ENCODE measurements at places on chromosomes 3 and 15. TPM values are rescaled to one million over a fixed set of nuclear protein-coding genes. Genes with fewer than 3 reads are reported as not detected.

RGMA gene
- total RNA-seq, result 85.1 TPM

VGLL3 gene
- total RNA-seq, result 1.8 TPM

DNA sequence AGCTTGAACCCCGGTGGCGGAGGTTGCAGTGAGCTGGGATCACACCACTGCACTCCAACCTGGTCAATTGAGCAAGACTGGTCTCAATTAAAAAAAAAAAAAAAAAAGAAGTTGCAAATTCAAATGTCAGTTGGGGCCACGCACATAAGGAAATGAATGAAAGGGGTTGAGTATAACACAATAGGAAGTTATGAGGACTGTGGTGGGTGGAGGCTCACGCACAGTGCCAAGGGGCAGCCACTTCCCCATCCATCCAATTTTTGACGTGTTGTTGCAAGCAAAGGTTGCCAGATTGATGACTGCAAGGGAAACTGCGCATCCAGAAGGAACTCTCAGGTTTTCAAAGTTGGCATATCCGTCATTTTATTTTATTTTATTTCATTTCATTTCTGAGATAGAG is 532.2 kb downstream of the NTRK3 start:
- no peak overlapping the region for H3K27ac ChIP-seq
- no peak overlapping the region for H3K4me3 ChIP-seq
- no peaks in the 10 kb centered on the region for H3K27me3 ChIP-seq
- H3K4me1 ChIP-seq, result peaks cover 11% of the 10 kb centered on the region
- no peak for DNase-seq
- H3K36me3 ChIP-seq, result no peaks in the 10 kb centered on the region

DNA sequence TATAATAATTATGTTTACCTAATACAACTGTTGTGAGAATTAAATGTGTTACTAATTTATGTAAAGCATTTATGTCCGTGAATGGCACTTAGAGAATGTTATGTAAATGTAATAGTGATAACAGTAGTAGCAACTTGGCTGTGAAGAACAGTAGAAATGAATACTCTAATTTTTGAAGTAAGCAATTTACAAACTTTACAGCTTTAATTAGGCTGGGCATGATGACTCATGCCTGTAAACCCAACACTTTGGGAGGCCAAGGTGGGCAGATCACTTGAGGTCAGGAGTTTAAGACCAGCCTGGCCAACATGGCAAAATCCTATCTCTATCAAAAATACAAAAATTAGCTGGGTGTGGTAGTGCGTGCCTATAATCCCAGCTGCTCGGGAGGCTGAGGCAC is 33.9 kb upstream of the IREB2 start:
- no peaks in the 10 kb centered on the region for H3K36me3 ChIP-seq
- H3K27me3 ChIP-seq, result no peaks in the 10 kb centered on the region
- no peak overlapping the region for H3K27ac ChIP-seq
- peaks cover 4% of the 10 kb centered on the region for H3K4me1 ChIP-seq
- DNase-seq, result no peak

DNA sequence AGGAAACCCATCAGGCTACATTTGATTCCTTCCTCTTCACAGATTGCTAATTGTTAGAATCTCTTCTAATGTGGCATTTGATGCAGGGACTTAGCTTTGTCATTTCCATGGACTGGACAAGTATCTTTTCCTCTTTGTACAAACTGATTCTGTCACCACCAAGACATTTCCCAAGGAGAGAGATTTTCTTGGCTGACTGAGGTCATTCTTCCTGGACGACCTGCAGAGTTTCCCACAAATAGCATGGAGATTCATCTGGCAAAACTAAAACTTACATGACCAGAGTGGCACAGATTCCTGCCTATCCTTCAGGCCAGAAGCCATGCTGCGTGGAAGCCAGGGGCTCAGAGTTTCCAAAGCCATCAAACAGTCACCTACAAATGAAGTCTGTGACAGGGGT is 269.2 kb upstream of the LRTM1 start:
- H3K27ac ChIP-seq, result no peak overlapping the region
- H3K4me1 ChIP-seq, result no peaks in the 10 kb centered on the region
- H3K27me3 ChIP-seq, result no peaks in the 10 kb centered on the region
- no peak overlapping the region for H3K4me3 ChIP-seq

- no peaks in the 10 kb centered on the region for H3K27me3 ChIP-seq
- H3K4me3 ChIP-seq, result no peak overlapping the region
- DNase-seq, result no peak
- no peak overlapping the region for H3K27ac ChIP-seq
- H3K36me3 ChIP-seq, result no peaks in the 10 kb centered on the region
These were observed 254.5 kb upstream of the RARB start for GRCh38 chr3:25173606-25174005.

DNA sequence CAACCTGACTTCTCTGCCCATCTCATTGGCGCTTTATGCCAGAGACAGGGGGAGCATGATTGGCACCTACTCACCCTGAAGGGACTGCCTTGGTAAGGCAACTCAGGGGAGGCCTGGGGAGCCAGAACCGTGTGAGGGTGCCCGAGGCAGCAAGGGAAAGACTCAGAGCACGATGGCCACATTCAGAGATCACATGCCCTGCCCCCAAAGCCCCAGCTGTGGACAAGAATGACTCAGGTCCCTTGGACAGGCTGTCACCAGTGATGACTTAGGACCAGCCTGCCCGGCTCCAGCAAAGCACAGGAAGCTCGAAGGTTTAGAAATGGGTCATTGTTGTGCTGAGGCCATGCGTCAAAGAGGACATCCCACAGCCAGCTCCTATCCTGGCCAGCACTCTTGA is 49.1 kb upstream of the LIMD1 start:
- H3K4me1 ChIP-seq, result no peaks in the 10 kb centered on the region
- H3K27ac ChIP-seq, result no peak overlapping the region
- no peaks in the 10 kb centered on the region for H3K27me3 ChIP-seq
- no peak overlapping the region for H3K4me3 ChIP-seq
- DNase-seq, result no peak

DNA sequence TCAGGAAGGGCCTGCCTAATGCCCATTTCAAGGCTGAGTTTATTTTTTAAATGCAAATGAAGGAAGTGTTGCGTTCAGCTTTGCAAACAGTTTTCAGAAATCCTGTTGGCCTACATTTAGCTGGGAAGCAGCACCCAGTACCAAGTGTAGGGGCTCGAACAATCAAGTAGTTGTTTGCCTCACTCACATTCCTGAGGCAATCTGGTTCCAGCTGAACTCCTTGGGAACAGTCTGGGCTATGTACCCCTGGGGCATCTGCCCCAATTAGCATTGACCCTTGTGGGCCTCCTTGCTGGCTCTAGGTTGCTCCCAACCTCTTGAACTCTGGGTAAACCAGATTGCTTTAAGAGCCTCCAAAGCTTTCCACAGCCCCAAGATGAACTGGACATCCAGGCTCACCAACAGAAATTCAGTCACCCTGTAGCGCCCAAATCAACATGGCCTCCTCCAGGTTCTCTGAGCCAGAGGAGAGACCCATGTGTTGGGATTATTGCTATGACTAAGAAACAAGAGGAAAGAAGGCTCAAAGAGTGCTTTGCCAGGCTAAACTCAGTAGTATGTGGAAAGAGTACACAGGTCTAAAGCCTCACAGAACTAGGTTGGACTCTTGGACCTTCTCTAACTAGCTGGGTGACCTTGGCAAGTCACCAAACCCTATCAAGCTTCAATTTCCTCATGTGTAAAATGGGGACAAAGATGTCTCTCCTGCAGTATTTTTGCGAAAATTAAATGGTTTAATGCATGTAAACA is 532.7 kb downstream of the SOX2 start:
- H3K27me3 ChIP-seq, result no peaks in the 10 kb centered on the region
- no peak for DNase-seq
- H3K4me3 ChIP-seq, result no peak overlapping the region
- no peaks in the 10 kb centered on the region for H3K36me3 ChIP-seq
- H3K27ac ChIP-seq, result no peak overlapping the region
- peaks cover 44% of the 10 kb centered on the region for H3K4me1 ChIP-seq

ANKRD63 gene
- total RNA-seq, result not detected

- no peak overlapping the region for H3K4me3 ChIP-seq
- no peak overlapping the region for H3K27ac ChIP-seq
- peaks cover 5% of the 10 kb centered on the region for H3K4me1 ChIP-seq
- DNase-seq, result no peak
These were observed 116.2 kb downstream of the CCNL1 start for GRCh38 chr3:157043771-157044170.

DNA sequence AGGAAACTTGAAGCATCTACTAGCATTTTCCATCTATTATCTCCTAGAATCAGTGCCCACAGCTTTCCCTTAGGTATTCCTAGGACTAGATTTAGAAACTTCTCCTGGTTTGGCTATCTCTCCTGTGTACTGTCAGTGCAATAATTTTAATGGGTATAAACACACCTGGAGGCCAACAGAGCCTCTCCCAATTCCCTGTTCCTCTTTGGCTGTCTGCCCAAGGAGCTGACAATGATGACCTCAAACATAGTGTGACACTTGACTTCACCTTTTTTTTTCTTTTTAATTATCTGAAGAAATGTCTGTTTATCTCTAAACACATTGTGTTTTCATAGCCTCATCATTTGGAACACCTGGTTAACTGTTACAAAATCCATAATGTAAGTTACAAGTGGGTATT is 754.5 kb upstream of the ALCAM start:
- H3K4me1 ChIP-seq, result peaks cover 6% of the 10 kb centered on the region
- no peak overlapping the region for H3K27ac ChIP-seq
- H3K4me3 ChIP-seq, result no peak overlapping the region
- DNase-seq, result no peak

PCSK6 gene
- 2.2 TPM for total RNA-seq

DNA sequence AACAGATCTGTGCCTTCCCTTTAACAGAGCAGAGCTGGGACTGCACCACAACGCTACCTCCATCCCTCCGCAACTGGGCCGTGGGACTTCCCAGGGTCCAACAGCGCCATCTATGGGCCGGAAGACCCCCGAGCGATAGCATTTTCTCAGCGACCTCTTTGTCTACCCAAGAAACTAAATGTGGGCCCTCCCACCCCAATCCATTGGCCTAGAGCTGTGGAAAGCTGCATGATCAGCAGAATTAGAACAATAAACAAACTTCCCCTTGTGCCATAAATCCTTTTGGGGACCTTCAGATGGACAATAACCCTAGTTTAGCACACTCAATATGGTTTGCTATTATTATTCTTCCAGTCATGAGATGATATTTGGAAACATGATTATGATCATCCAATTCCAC is 74.8 kb upstream of the NTRK3 start:
- no peaks in the 10 kb centered on the region for H3K36me3 ChIP-seq
- H3K4me1 ChIP-seq, result no peaks in the 10 kb centered on the region
- no peaks in the 10 kb centered on the region for H3K27me3 ChIP-seq
- H3K27ac ChIP-seq, result no peak overlapping the region
- DNase-seq, result peak; percentile 90
- no peak overlapping the region for H3K4me3 ChIP-seq

DNA sequence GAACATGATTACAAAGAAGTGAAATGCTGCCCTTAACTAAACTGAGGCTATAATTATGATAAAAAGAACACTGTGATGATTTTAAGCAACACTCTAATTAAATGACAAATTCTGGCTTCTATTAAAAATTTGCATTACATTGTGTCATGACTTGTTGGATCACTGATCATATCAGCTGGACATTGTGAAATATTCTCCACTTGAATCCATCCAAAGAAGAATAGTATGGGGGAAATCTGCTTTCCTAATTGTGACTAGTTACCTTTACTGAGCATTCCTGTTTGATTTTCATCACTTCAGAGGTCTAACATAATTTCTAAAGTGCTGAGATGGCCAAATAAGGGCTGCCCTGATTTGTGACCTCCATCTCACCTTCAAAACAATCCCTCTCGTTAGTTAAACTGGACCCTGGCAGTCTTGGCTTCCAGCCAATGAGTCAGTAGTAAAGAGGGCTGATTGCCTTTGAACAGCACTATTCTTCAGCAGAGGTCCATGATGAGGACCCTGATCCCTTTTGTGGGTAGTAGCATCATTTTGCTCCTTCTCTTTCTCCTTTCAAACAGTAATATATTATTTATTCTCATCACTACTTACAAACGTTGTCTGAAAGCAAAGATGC is 53.5 kb upstream of the LEKR1 start:
- no peak overlapping the region for H3K4me3 ChIP-seq
- no peak for DNase-seq
- H3K4me1 ChIP-seq, result no peaks in the 10 kb centered on the region
- no peak overlapping the region for H3K27ac ChIP-seq
- H3K36me3 ChIP-seq, result no peaks in the 10 kb centered on the region

LRTM1 gene
- not detected for total RNA-seq

DNA sequence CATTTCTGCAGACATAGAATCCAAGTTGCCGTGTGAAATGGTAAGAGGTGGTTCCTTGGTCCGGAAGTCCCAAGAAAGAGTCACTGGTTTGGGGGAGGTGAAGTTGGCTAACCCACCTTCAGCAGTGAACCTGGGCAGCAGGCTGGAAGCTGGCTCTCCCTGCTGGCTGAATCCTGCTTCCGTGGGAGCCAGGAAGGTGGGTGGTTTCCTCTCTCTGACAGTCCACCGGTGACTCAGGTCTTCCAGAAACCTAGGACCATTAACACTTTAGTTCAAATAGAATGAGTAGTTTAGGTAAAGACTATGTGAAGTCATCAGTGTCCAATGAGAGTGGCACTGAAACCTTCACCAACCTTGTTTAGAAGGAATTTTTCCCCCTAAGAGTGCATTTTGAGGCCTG is 87.4 kb upstream of the CACNA2D3 start:
- H3K27ac ChIP-seq, result no peak overlapping the region
- no peak overlapping the region for H3K4me3 ChIP-seq
- no peak for DNase-seq
- H3K27me3 ChIP-seq, result no peaks in the 10 kb centered on the region

DNA sequence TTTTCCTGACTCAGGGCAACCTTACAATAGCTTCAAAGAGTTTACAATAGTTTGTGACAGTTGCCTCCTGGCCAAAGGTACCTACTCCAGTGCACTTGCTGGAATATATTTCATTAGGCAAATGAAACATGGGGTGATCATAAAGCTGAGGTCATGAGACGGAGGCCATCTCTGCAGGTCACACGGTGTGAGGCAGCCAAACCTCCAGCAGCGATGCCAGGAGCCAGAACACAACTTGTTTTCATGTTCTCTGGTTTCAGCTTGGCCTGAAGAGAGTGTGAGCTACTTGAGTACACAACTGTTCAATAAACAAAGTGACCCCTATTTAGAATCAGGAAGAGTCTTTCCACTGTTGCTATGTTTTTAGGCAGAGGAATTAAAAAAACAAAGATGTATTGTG is 42.7 kb upstream of the PYGO1 start:
- no peaks in the 10 kb centered on the region for H3K4me1 ChIP-seq
- peaks cover 25% of the 10 kb centered on the region for H3K36me3 ChIP-seq
- no peak for DNase-seq

- H3K27me3 ChIP-seq, result no peaks in the 10 kb centered on the region
- no peak overlapping the region for H3K27ac ChIP-seq
- no peak overlapping the region for H3K4me3 ChIP-seq
- no peaks in the 10 kb centered on the region for H3K36me3 ChIP-seq
- DNase-seq, result no peak
These were observed 10.2 kb downstream of the SLC27A2 start for GRCh38 chr15:50192164-50192563.
